NCI-H1417 (cell line): ENCODE measurements at places on chromosomes 12 and 14.
A peak's percentile ranks its signal among the peaks of the same experiment; 100 is the strongest.

GRCh38 chr12:12561371-12562015 lies 1.2 kb downstream of the DUSP16 start:
- DNase-seq: peak; percentile 26

DNA sequence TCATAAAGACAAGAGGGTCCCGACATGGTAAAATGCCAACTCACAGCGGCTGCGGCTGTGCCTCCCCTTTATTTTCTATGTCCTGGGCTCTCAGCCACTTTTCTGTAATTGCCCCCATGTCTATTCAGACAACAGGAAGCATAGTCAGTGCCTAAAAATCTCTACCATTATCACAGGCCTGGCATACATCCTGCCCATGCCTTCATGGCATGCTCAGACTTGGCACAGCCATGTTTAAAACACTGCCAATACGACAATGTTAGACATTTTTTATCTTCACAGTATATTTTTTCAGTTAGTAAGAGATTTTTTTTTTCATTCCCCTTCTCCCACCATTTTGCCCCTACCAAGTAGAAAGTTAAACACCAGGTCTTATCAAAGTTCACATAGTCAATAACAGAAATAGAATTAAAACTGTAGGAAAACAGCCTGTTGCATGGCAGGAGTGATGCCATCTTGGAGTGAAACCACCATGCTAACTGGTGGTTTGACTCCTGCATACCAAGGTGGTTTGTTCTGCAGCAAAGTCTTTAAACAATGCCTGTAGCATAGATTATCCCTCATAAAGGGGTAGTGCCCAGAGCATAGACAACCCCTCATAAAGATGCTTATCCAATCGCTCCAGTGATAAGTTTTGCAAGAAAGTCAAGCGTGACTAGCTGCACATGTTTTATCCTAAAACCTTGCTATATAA lies 18.9 kb upstream of the CERS5 start:
- no peak for DNase-seq

DNA sequence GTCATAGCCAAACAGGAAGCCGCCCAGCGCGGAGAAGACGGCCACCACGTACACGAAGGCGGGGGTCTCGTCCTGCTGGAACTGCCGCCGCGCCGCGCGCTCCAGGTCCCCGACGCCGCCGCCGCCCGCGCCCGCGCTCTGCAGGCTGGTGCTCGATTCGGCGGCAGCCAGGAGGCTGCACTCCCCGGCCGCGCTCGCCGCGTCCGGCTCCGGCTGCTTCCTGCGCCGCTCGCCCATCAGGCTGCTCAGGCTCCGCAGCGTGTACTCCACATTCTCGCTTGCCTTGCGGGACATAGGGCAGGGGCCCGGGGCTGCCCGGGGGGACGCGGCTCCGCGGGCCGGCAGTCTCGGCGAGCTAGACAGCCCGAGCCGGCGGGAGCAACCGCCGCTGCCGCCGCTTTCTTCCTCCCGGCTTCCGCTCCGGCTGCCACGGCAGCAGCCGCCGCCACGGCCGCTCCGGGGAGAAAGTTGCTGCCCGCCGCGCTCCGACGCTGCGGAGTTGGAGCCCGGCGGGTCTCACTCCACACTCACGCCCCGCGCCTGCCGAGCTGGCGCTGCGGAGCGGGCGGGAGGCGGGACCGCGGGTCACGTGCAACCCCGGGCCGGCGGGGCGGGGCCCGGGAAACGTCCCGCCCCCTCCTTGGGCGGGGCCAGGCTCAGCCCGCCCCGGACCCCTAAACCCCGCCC lies at the start of gene SLC2A13:
Gene SLC2A13 (minus strand): TSS at position 567 of the 687 bp plus-strand sequence. CDS start 273 bp downstream, at position 294.
- peak; percentile 93 for DNase-seq

DNA sequence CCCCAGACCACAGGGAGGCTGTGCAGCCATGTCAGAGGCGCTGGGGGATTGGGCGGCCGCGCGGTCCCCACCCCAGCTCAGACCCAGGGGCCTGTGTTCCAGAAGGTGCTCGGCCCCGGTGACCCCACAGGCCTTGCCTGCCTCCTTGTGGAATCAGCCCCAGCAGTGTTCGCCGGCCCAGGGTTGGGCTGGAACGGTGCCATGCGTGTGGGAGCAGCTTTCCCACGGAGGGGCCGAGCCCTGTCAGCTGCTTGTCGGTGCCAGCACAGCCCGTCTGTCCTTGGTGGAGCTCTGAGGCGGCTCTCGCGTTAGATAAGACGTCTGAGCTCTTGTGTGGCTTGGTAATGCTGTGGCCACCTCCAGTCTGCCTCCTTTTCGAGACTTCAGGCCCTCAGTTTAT lies 8.5 kb downstream of the ZFYVE21 start:
- no peak for DNase-seq

DNA sequence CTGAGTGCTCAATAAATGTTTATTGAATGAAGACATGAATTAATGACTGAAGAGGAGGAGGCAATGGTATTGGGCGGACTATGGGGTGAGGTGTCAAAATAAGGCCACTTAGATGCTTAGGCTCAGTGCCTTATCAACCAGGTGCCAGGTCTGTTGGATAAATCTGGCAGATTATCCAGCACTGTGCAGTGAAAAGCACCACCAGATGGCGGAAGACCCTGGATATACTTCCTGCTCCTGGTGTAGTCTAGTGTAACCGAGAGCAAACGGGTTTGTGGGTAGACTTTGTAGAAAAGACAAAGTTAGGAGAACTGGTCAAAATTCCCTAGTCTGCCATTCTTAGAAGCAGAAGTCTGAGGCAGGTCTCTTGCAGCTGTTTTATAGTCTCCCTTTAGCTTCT lies 306.3 kb downstream of the ATP23 start:
- no peak for DNase-seq

- DNase-seq: no peak
Measured at GRCh38 chr14:22850944-22851764, 14.8 kb downstream of the MMP14 start.

GRCh38 chr14:57317248-57317833 lies 48.6 kb downstream of the AP5M1 start:
- DNase-seq: peak; percentile 94

- DNase-seq: no peak
Measured at GRCh38 chr12:100481021-100481420, 7.4 kb downstream of the NR1H4 start.

DNA sequence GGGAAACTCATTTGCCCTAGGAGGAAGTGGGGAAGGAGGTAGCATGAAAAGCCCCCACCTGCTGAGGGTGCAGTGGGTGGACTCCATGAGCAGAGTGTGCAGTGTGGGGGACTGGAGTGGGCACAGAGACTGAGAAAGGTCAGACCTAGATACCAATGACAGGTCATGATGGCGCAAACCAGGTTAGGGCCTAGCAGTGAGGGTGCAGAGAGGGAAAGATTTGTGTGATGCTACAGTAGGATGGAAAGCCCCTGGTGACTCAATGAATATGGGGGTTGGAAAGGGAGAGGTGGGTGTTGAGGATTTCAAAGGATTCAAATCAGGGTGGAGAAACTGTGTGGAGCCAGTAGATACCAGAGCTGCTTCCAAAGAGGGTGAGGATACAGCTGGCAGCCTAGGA lies 319.2 kb downstream of the DPF3 start:
- DNase-seq: no peak

DNA sequence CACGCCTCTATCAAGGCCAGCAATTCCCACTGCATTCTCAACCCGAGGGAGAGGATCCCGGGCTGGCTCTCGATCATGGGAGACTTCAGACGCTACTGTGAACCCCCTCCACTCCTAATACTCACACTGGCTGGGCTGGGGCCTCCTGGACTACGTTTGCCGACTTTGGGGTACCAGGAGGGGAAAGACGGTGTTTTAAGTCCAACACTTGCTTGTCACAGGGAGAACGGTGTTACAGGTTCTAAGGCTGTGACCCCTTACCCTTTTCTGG lies 463 bp downstream of the NACA start:
- no peak for DNase-seq

GRCh38 chr14:79175671-79176070 lies 1005.5 kb downstream of the NRXN3 start:
- DNase-seq: no peak

DNA sequence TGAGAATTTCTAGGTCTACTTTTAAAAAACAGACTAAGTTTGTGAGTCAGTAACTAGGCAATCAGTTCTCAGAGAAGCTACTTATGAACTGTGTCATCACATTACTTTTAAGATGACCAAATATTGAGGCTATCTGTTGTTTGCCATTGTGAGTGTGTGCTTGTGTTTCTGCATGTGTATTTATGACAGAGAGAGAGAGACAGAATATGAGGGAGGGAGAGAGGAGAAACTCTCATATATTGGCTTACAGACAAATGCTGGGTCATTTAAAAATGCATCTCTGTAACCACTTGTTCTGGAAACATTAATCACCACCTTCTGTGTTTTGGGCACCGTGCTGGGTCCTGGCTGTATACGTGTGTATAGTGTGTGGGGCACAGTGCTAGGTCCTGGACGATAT lies 161.5 kb upstream of the FRMD6 start:
- DNase-seq: no peak

- peak; percentile 69 for DNase-seq
Measured at GRCh38 chr12:90909069-90909770, 45.8 kb downstream of the CCER1 start.

GRCh38 chr14:89187501-89187900 lies 229.5 kb downstream of the FOXN3 start:
- no peak for DNase-seq

- DNase-seq: no peak
Measured at GRCh38 chr14:70649803-70650202, 8.1 kb downstream of the TTC9 start.

GRCh38 chr14:37869633-37870032 lies 274.2 kb downstream of the TTC6 start:
- DNase-seq: peak; percentile 72

DNA sequence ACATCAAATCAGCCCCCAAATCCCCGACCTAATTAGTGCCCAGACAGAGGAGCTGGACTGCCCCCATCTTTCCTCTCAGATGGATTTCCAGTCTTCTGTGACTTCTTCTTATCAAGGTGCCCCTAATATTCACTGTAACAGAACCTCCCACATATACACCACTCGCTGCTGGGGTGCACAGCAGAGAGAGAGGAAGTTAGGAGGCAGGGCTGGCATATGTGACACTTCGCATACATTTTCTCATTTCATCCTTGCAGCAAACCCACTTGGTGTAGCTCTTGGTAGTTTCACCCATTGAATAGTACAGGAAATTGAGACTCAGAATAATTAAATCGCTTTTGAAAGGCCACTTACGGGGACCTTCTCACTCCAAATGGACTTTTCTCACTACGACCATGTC lies 56.5 kb upstream of the CCND2 start:
- DNase-seq: no peak

DNA sequence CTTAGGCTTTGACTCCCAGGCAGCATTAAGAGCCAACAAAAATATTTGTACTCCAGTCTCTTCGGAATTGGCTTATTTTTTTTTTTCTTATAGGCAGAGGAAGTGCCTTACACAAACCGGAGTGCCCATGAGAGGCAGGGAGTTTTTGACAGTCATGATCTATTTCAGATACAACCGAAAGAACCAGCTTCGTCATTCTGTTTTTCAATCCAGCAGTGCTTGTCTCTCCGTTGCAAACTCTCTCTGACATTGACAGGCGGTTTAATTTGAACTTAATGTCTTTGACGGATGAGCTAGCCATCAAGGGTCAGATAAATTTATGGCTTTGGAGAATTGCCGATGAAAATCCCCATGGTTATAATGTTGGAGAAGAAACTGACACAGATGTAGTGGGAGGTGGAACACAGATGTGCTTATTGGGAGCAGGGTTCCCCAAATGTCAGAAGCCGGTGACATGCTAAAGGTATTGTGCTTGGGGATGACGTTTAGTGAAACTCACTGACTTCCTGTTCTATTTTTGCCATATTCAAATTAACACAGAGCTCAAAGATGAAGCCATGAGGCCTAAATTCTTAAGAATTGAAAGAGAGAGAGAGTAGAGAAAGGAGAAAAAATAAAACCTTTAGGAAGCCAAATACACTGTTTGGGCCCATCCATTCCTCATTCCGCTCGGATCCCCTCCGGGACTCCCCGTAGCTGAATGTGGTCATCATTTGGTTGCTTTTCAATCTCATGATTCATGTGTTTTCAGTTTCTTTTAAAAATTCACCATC lies 59.7 kb downstream of the PLXNC1 start:
- DNase-seq: no peak

DNA sequence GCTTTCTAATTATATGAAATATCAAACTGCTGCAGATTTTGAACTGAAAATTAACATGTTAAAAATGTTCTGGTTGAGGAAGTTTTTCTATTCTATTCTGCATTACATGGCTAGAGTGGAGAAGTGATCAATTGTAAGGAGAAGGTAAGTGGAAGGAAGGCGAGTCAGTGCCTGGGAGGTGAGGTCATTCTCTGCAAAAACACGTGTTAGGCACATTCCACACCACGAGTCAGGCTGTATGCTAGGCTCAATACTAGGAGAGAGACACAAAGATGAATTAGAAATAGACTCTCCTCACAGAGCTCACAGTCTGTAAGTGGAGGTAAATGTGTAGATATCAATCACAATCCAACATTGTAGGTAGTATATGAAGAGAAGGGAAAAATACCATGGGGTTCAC lies 194.1 kb downstream of the NOVA1 start:
- no peak for DNase-seq

DNA sequence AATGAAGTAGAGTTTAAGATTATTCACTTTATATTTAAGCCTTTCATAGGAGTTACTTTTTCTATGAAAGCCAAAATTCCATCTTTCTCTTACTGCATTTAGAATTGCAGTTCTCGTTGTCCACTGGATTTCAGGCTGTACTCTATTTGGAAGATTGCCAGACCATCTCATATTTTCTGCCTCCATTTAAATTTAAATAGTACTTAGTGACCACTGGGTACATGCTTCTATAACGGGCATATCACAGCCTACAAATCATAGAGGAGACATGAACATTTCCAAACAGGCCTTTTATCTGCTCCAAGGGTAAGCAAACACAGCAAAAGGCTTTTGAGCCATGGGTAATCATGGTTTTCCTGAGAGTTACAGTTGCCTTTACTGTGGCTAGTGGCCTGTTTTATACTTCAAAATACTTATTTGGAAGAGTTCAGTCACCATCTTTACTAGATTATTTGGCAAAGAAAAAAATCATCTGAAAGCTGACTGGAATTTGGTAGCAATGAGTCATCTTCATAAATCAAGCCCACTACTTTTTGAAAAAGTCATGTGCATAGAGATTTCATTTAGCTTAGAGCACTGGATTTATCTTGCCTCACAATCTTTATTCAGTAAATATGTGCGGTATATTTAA lies 15.7 kb downstream of the ANO6 start:
- DNase-seq: no peak

DNA sequence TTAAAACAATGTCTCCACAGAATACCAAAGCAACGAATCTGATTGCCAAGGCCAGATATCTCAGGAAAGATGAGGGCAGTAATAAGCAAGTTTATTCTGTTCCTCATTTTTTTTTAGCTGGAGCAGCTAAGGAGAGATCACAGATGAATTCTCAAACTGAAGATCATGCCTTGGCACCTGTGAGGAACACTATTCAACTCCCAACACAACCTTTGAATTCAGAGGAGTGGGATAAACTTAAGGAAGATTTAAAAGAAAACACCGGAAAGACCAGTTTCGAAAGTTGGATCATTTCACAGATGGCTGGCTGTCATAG lies 994 bp downstream of the PRORP start:
- no peak for DNase-seq

GRCh38 chr12:54585243-54585642 lies 3.2 kb downstream of the PPP1R1A start:
- DNase-seq: no peak
